HCT116 (cell line): ENCODE measurements at places on chromosomes 12 and 14. TPM values are rescaled to one million over a fixed set of nuclear protein-coding genes. Genes with fewer than 3 reads are reported as not detected.

DNA sequence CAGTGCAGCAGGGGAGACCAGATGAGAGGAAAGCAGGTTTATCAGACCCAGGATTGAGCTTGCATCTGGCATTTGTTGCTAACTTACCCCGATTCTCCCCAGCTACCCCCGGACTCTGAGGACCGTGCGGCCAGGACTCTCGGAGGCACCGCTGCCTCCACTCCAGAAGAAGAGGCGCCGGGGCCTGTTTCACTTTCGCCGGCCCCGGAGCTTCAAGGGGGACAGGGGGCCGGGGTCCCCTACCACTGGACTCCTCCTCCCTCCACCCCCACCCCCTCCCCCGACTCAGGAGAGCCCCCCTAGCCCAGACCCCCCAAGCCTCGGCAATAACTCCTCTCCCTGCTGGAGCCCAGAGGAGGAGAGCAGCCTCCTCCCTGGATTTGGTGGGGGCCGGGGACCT is 6.5 kb upstream of the CPNE6 start:
- H3K36me3 ChIP-seq: no peaks in the 10 kb centered on the region
- no peak overlapping the region for H3K4me3 ChIP-seq
- H3K4me1 ChIP-seq: no peaks in the 10 kb centered on the region
- H3K27me3 ChIP-seq: no peaks in the 10 kb centered on the region
- no peak for DNase-seq

DNA sequence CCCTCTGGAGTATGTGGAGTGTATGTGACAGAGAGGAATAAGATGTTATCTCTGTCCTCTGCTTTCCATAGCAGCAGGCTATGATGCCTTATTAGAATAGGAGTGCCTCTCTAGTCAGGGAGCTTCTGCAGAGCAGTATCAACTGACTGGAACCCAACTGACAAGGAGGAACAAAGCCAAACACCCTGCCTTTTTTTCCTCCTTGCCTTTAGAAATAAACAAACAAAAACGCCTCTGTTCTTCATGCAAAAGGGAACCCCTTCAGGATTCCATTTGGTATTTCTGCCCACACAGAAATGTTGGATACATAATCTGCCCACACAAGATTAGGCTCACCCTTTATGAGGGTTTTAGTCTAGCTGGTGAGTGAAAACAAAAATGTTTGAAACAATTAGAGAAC is 50.3 kb downstream of the VRK1 start:
- H3K27me3 ChIP-seq: no peaks in the 10 kb centered on the region
- peaks cover 17% of the 10 kb centered on the region for H3K36me3 ChIP-seq
- H3K27ac ChIP-seq: no peak overlapping the region

GRCh38 chr12:106305376-106305775 is 2.8 kb downstream of the TCP11L2 start:
- no peaks in the 10 kb centered on the region for H3K27me3 ChIP-seq
- H3K4me1 ChIP-seq: peaks cover 9% of the 10 kb centered on the region
- H3K36me3 ChIP-seq: no peaks in the 10 kb centered on the region
- no peak overlapping the region for H3K27ac ChIP-seq

The NEUROD4 gene
- total RNA-seq: not detected

GRCh38 chr12:96195845-96196451 is 1.8 kb downstream of the ELK3 start:
- peak overlapping the region; percentile 88 for H3K4me3 ChIP-seq
- peaks cover 61% of the 10 kb centered on the region for H3K4me1 ChIP-seq

- H3K4me1 ChIP-seq: no peaks in the 10 kb centered on the region
- H3K27ac ChIP-seq: no peak overlapping the region
- peaks cover 55% of the 10 kb centered on the region for H3K27me3 ChIP-seq
- no peak for DNase-seq
- H3K4me3 ChIP-seq: no peak overlapping the region
- no peaks in the 10 kb centered on the region for H3K36me3 ChIP-seq
Measured at GRCh38 chr14:57987596-57988300, 121.9 kb upstream of the SLC35F4 start.

DNA sequence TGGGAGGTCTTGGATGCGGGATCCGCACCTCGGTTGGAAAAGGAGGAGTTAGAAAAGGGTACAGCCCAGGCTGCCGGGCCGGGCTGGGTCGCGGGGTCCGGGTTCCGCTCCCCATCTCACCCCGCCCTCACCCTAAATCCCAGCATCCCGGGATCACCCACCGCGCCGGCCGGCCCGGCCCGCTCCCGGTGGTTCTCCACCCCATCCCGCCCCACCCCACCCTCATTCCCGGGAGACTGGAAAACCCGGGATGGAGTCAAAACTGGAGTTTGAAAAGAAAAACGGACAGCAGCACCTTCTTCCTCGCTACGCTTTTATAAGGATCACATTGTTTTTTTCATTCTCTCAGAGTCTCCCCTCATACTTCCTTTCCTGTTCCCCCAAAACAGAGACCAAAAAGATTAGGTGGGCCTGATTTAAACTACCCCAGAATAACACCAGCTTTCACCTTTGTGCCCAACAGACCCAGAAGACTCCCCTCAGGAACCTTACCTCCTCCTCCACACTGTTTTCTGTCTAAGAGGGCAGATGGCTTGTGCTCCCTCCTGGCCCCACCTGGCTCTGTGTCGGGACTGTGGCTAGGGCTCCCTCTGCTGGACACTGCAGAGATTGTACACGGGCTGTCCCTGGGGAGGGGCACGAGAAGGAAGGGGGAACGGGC is 2.8 kb downstream of the GLI1 start:
- no peaks in the 10 kb centered on the region for H3K36me3 ChIP-seq
- peaks cover 44% of the 10 kb centered on the region for H3K4me1 ChIP-seq
- H3K27me3 ChIP-seq: peaks cover 4% of the 10 kb centered on the region
- DNase-seq: peak; percentile 93
- peak overlapping the region; percentile 65 for H3K27ac ChIP-seq

The DCN gene
- total RNA-seq: 3.6 TPM

The NYNRIN gene
- total RNA-seq: 0.27 TPM

GRCh38 chr12:23556661-23557060 is 392.8 kb downstream of the SOX5 start:
- no peaks in the 10 kb centered on the region for H3K4me1 ChIP-seq
- H3K27ac ChIP-seq: no peak overlapping the region
- no peaks in the 10 kb centered on the region for H3K36me3 ChIP-seq
- H3K4me3 ChIP-seq: no peak overlapping the region
- no peak for DNase-seq

DNA sequence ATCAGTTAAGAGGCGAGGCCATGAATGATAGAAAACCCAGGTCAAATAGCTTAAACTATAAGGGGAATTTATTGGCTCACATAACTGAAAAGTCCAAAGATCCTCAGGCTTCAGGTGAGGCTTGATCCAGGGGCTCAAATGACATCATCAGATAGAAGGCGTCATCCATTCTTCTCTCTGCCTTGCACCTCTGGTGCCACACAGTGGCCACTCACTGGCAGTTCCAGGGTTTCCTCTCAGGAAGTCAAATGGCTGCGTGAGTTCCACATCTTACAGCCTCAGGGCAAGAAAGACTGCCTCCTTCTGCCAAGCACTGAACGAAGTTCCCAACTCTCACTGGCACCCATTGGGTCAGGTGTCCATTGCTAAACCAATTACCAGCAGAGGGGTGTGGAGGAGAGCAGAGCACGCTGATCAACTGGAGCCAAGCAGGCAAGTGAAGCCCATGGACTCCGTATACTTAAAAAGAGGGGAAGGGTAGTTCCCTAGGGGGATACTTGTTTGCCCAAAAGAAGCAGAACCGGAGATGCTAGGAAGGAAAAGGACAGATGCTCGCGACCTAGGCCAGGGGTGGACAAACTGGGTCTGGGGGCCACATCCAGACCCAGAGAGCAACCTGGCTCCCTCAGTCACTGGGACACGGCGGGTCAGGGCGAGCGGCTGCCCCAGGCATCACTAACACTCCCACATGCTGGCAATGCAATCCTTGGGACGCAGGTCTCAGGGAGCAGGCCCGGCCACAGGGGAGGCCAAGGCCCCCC is 69.3 kb downstream of the SERPINA3 start:
- no peaks in the 10 kb centered on the region for H3K36me3 ChIP-seq
- H3K27me3 ChIP-seq: no peaks in the 10 kb centered on the region
- H3K27ac ChIP-seq: no peak overlapping the region

The KRT73 gene
- total RNA-seq: not detected

GRCh38 chr12:238116-238515 is 24.2 kb upstream of the SLC6A12 start:
- H3K4me1 ChIP-seq: no peaks in the 10 kb centered on the region
- H3K27me3 ChIP-seq: no peaks in the 10 kb centered on the region
- no peak for DNase-seq
- H3K27ac ChIP-seq: no peak overlapping the region
- H3K36me3 ChIP-seq: no peaks in the 10 kb centered on the region

The GPR84 gene
- not detected for total RNA-seq

- H3K27ac ChIP-seq: no peak overlapping the region
- H3K27me3 ChIP-seq: no peaks in the 10 kb centered on the region
- H3K4me3 ChIP-seq: no peak overlapping the region
Measured at GRCh38 chr14:64125270-64125669, 168.9 kb downstream of the ESR2 start.

The CLEC2A gene
- total RNA-seq: not detected

GRCh38 chr12:106541201-106541600 is 41.6 kb upstream of the RFX4 start:
- no peak for DNase-seq
- no peaks in the 10 kb centered on the region for H3K27me3 ChIP-seq
- no peaks in the 10 kb centered on the region for H3K36me3 ChIP-seq

The CISTR gene
- total RNA-seq: not detected

GRCh38 chr12:47070310-47070709 is 9.1 kb upstream of the PCED1B start:
- no peak for DNase-seq
- H3K36me3 ChIP-seq: no peaks in the 10 kb centered on the region
- H3K27ac ChIP-seq: no peak overlapping the region
- H3K4me1 ChIP-seq: no peaks in the 10 kb centered on the region

The SLC5A8 gene
- total RNA-seq: not detected

DNA sequence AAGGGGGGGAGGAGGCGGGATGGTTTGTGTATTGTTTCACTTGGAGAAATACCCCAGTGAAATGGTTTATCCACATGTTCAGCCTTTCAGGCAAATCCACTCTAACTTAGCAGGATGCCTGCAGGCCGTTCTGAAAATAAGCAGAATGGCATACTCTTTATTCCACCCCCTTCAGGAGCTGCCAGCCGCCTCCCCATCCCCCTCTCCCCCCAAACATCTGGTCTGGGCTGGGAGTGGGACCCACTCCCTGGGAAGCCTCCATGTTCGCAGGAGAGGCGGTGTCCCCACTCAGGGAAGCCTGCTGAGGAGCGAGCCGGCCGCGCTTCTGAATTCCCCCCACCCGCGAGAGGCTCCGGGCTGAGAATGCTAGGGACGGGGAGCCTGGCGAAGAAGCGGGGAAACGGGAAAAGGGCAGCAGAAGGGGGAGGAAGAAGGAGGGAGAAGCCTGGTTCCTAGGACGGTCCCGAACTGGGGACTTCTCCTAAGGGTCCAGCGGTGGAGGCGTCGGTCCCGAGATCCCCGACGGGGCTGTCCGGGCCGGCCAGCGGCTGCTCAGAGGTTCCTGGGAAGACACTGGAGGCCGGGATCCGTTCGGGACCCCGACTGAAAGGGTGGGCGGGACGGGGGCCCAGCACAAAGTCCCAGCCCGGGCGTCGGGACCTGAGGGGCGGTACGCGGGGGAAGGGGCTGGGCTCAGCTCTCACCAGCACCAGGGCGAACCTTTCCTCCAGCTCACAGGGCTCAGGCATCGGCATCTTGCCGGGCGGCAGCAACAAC is 666 bp downstream of the FMNL3 start:
- no peak overlapping the region; the same call in 1 of the 2 replicates for H3K27ac ChIP-seq
- H3K36me3 ChIP-seq: no peaks in the 10 kb centered on the region
- H3K4me3 ChIP-seq: peak overlapping the region; percentile 45
- peaks cover 25% of the 10 kb centered on the region; the same call in 1 of the 2 replicates for H3K27me3 ChIP-seq
- H3K4me1 ChIP-seq: no peaks in the 10 kb centered on the region; the same call in none of the 2 replicates

DNA sequence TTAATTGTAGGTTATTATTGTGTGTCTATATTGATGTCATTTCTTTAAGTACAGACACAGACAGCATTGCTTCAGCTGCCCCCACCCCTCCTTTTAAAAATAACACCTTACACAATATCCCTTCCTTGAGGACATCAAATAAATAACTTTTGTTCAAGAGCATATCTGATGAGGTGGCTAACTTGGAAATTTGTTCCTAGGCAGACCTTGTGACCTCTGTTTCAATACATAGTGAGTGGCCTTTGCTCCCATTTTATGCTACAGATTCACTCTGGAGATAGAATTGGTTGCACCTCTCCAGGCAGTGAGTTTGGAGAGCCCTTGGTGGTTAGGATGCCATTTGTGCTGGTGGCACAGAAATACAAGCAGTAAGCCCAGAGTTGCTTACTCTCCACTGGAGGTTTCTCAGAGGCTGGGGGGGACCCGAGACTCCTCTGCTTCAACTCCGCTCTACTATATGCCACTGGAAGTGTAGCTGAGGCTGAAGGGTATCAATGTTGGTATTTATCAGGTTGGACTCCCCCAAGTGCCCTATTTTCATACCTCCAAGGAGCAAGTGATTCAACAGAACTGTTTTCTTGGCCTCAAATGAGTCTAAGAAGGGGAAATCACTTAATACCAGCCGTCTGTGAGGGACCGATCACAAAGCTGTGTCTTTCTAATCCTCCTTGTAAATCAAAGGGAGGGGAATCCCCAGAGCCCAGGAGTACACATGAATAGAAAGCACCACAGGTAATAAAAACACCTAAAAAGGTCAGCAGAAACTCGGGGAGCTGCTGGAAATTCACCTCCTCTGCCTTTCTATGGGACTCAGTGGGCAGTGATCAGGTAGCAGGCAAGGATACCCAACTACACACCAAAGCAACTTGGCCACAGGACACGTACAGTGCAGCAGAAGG is 463.1 kb downstream of the RAD51B start:
- H3K36me3 ChIP-seq: no peaks in the 10 kb centered on the region
- DNase-seq: no peak
- H3K27ac ChIP-seq: no peak overlapping the region
- no peaks in the 10 kb centered on the region for H3K27me3 ChIP-seq

DNA sequence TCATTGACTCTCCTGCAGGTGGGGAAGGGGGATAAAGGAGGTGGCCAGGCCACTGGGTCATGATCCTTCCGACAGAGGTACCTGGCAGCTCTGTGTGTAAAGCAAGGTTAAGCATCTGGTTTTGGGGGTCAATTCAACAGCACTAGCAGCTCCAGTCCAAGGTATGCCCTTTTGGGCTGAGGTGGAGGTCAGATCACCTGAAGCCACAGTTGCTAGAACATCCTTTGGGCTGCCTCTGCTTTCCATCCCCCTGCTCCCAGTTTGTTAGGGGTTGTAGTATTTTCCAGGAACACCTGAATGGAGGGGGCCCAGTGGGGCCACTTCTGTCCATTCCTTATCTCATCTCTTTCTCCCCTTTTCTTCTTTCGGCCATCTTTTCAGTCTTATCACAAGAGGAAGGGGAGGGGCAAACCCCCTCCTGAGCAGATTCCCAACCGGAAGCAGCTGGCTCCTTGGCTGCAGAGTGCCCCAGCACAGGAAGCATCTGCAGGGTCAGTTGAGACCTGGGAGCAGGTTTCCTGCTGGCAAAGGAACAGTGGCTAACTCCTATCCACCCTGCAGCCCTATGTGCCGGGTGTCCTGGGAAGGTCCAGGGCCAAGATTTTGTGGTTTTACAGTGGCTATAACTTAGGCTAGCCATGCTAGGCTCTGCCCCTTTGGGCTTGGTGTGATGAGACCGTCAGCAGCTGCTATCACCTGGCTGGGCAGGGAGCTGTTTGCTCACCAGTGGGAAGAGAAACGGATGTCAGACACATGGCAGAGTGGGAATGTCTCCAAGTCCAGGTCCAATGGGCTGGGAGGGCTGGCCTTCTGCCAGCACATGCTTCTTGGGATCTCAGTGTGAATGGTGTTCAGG is 40.2 kb downstream of the SH2B3 start:
- no peak for DNase-seq
- H3K36me3 ChIP-seq: peaks cover 35% of the 10 kb centered on the region; the same call in 1 of the 2 replicates
- no peaks in the 10 kb centered on the region for H3K27me3 ChIP-seq
- no peak overlapping the region for H3K4me3 ChIP-seq

The SLC10A1 gene
- total RNA-seq: not detected
